ENCODE measurements at places on chromosomes 2 and 18.

DNA sequence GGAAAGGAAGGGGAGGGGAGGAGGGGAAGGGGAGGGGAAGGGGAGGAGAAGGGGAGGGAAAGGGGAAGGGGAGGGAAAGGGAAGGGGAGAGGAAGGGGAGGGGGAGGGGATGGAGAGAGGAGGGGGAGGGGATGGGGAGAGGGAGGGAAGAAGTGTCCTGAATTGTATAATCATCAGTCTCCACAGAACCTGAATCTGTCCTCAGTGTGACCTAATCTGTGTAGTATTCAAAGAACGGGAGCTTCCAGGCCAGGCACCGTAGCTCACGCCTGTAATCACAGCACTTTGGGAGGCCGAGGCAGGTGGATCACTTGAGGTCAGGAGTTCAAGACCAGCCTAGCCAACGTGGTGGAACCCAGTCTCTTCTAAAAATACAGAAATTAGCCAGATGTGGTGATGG lies 41.1 kb upstream of the CCDC150 start:
- no peak for DNase-seq

- DNase-seq, result no peak
Observed at GRCh38 chr2:69483696-69484095, 46.5 kb upstream of the NFU1 start.

DNA sequence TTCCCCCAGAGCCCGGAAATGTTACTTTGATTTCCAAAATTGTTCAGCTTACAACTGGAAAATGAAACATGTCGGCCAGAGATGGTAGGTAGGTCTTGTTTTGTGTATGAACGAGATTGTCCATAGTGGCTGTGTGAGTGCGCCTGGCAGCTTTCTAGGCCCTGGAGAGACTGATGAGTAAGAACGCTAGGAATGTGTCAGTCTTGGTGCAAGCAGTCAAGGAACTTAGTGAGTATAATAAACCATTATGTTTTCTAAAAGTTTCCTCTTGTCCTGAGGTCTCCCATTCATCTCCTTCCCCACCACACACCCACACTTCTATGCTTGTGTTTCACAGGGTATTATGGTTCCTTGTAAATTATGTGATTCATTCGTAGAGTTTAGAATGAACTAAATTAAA lies 234.2 kb downstream of the CDH2 start:
- DNase-seq, result no peak

DNA sequence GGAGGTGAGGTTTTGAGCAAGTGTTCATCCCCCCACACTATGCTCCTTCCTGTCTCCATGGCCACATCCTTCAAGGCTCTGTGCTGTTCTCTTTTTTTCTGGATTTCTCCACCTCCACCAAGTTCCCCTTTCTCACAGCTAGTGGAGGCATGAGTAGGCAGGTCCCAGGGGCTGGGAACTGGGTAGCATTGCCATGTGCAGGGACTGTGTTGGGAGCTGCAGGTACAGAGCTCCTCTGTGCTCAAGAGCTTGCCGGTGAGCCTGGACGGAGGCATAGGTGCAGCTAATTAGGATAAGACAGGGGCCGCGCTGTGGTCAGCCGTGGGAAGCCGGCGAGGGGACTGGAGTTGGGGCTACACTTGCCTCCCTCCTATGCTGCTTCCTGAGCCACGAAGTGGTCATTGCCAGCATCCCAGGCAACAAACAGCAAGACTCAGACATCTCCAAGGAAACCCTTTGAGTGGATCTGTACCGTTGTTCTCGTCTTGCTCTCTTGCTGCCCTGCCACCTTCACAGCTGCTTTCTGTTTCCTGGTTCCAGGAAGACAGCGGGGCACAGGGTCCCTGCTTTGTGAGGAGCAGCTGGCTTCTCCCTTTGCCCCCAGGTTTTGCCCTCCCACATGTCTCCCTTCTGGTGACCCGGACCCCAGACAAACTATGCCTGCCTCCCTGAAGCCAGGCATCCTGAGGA lies 36.9 kb downstream of the ATOH8 start:
- DNase-seq, result no peak

DNA sequence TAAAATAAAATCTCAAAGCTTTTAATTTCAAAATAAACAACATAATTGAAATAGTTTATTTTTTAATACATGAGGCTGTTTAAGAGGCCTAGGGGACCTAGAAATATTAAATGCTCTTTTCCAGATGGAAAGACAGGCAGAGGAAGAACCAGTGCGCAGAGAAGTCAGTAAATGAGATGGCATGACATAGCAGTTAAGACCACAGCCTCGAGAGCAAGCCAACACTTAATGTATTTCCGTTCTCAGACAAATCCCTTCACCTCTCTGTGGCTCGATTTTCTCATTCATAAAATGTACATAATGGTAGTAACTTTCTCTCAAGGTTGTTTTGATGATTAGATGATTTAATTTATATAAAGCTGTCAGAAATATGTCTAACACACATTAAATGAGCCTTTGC lies 405.1 kb upstream of the CWC22 start:
- DNase-seq, result no peak

DNA sequence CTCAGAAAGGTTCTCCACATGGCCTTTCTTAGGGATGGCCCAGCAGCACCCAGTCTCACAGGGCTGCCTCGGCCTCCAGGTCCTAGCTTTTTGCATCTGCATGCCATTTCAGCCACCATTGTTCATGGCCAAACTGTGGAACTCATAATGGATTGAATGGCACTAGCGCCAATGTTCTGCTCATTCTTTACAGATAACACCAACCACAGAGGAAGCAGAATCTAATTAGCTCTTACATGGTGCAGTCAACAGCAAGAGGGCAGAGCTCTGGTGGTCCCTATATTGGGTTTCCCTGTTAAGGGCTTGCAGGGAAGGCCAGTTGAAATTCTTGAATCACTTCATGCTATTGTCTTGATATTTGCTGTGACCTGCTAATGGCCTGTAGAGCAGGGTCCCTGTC lies 45.6 kb downstream of the ARL4C start:
- DNase-seq, result no peak

GRCh38 chr2:52084759-52085158 lies 1052.8 kb upstream of the NRXN1 start:
- no peak for DNase-seq

DNA sequence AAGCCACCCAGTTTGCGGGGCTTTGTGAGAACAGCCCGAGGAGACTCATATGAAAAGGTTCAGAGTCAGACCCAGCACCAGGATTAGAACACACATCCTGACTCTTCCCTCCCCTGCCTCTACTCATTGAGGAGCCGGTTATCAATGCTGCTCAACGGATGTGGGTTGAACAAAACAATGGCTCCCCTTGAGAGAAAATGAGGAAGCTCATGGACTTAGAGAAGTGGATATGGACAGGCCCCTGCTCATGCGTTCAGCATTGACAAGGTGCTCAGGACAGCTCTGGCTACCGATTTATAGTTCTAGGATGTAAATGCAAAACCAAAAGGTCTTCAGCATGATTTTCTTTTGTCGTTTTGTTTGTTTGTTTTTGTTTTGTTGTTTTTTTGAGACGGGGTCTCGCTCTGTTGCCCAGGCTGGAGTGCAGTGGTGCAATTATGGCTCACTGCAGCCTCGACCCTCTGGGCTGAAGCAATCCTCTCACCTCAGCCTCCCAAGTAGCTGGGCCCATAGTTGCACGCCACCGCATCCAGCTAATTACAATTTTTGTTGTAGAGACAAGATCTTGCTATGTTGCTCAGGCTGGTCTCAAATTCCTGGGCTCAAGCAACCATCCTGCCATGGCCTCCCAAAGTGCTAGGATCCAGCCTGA lies 32.0 kb upstream of the AGAP1 start:
- DNase-seq, result no peak

Data from stimulated activated CD8-positive, alpha-beta memory T cell treated with anti-CD3 and anti-CD28 coated beads, Interleukin-4, amount 100 ng/mL, for 4 hours (primary cell).